NCI-H526 treated with DMSO at 0.1 percent for 48 hours (cell line): ENCODE measurements at places on chromosomes 4 and X.

DNA sequence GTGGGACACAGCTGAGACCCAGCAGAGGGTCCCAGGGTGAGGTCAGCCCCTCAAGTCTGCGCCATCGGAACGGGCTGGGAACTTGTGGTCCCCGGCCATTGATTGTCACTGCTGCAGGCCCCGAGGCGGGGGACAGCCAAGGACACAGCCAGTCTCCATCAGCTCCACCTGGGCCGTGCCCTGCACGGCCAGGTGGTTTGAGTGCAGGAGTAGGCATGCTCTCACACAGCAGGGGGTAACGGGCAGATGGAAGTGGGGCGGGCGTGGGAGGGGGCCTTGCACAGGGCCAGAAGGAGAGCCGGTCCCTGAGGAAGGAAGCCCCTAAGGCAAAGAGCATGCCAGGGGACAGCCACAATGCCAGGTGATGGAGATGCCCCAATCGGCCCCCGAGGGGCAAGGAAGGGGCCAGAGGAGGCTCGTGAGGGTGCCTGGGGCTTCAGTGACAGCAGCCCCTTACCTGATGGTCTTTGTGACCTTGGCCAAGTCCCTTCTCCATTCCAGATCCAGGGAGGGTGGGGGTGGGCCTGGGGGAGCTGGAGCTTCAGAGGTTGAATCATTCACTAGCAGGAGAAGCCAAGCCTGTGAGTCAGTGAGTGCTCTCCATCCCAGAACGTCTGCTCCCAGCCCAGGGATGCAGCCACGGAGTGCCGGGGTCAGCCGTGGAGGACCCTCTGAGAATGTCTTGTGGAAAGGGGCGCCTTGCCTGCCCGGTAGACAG lies 2.3 kb downstream of the ATP2B3 start:
- no peak for DNase-seq

GRCh38 chr4:123446865-123447474 lies 50.4 kb downstream of the SPRY1 start:
- no peak for DNase-seq

- DNase-seq: no peak
These were observed 132.8 kb upstream of the S100G start for GRCh38 chrX:16517039-16517605.

- DNase-seq: no peak
These were observed 184.7 kb downstream of the KCNIP4 start for GRCh38 chr4:21763855-21764254.

DNA sequence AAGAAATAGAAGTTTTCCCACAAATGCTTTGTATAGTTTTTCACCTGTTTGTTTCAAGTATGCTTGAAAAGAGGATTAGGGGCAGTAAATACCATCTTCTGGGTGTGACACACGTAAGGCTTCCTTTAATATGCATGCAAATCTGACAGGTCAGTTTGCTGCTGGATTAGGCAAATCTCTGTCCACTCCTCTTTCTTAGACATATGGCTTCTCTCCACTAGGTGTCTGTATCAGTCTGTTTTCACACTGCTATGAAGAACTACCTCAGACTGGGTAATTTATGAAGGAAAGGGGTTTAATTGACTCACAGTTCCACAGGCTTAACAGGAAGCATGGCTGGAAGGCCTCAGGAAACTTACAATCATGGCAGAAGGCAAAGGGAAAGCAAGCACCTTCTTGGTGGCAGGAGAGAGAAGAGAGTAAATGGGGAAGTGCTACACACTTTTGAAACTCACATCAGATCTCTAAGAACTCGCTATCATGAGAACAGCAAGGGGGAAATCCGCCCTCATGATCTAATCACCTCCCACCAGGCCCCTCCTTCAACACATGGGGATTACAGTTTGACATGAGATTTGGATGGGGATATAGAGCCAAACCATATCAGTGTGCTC lies 66.9 kb downstream of the TAB3 start:
- DNase-seq: peak; percentile 53

DNA sequence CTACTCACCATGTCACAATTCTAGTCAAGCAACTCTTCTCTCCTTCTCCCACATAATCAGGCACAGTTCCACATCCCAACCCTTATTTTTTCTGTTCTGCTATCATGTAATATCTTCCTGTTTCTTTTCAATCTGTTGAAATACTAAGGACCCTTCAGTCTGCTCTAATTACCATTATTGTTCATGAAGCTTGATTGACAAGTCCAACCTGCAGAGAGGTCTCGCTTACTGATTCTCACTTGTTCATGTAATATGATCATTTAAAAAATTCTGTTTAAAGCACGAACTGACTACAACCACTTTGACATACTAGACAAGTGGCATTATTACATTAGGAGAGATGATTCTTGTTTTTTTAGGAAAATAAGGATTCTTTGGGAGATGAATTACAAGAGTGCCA lies 108.6 kb upstream of the MAD2L1 start:
- no peak for DNase-seq

- no peak for DNase-seq
These were observed 18.5 kb downstream of the ACSL1 start for GRCh38 chr4:184807256-184807655.

GRCh38 chrX:20248592-20249192 lies 18.0 kb downstream of the RPS6KA3 start:
- DNase-seq: no peak

DNA sequence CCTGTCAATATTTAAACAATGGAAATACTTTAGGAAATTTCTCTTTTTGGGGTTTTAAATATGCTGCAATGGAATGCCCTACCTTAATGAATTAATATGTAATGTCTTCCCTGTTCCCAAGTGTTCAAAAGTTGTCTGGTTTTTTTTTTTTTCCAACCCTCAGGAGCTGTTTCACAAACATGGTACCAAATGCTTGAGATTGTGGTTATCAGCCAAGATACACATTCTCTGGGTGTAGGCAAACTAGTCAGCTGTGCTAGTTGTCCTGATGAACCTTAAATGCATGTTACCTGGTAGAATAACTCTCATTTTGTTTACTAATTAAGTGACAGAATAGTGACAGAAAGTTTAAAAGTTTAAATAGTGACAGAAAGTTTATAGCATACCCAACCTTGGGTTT lies 50.7 kb downstream of the FHL1 start:
- no peak for DNase-seq

GRCh38 chrX:13983734-13984133 lies 46.0 kb downstream of the GEMIN8 start:
- no peak for DNase-seq

DNA sequence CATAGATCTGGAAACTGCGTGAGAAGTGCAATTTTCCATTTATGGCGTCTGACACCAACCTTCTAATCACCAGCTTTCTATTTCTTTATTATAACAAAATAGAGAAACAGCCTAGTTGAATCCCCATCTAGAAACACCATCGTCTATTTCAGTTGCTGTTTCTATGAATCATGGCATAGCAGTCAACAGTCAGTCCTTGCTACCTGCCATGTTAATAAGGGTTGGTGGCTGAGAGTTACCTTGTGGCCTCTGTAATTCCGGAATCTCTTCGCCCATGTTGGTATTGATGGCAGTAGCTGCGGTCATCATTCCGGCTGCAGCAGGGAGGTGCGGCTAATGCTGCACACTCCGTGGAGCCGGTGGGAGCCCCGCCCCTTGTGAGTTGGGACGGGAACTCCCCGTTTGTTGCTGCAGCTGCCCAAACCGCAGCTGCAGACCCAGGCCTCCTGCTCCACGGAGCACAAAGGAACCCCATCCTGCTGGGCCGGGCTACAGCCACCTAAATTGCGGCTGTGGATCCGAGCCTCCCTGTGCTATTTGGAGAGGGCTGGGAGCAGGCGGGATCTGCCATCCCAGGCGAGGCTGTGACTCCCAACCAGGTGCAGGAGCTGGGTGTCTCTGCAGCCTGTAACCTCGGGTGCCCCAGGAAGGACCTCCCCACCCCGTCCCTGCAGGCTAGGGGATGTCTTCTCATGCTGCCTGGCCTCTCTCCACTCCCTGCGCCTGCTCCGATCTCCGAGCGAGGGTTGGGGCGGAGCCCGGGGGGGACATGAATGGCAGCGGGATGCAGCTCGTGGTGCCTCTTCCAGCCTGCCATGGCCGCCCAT lies 115.4 kb upstream of the STK26 start:
- peak; percentile 10 for DNase-seq

GRCh38 chr4:76881375-76881774 lies 16.6 kb downstream of the SOWAHB start:
- DNase-seq: peak; percentile 16

DNA sequence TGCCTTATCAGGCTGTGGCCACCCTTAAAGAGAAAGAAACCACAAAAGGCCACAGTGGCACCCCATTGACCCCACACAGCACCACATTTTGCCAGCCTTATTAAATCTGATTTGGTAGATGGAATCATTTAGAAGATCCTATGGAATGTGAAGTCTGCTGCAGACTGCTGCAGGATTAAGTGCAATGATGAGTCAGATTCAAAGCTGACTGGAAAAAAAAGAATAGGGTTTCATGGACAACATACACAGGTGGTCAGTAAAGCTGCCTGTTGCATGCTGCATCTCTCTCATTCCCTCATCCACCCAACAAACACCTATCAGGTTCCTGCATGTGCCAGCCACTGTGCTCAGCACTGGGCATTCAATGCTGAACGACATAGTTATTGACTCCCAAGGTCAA lies 56.6 kb downstream of the CHST7 start:
- DNase-seq: no peak

- DNase-seq: no peak
These were observed 114.2 kb downstream of the PPARGC1A start for GRCh38 chr4:23775694-23776093.

GRCh38 chr4:106056914-106057313 lies 161.6 kb downstream of the NPNT start:
- DNase-seq: no peak

- no peak for DNase-seq
These were observed 79.4 kb upstream of the TTC29 start for GRCh38 chr4:147025042-147025441.

DNA sequence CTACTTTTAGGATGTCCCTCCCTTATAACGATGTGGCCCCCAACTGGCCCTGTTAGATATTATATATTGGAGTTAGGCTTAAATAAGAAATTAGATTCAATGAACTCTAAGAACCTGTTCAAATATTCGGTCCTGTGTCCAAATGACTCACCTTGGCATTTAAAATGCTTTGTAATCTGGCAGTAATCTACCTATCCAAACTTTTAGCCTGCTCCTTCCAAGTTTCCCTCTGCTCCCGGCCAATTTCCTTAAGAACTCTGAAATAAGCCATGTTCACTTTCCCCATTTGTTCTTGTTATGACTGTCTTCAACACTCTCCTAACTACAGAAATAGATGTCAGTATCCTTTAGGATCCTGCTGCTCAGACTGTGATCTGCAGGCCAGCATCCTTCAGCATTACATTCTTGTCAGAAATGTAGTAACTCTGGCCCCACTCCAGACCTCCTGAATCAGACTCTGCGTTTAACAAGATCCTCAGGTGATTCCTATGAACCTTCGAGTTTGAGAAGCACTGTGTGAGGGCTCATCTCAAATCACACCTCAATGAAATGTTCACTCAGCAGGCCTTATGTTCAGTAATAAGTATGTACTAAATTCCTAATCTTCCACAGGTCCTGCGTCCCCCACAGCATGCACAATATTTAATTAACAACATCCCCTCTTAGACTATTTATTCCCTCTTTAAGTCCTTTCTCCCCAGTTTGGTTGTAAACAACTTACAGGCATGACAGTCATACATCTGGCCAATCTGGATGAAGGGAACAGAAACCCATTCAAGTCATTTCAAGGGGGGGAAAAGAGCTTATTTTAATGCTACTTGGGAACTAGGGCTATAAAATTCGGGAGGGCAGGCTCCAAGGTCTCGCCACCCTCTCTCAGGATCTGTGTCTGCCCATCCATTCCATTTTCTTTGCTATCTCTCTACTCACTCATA lies 3.0 kb downstream of the ATP8A1 start:
- no peak for DNase-seq

DNA sequence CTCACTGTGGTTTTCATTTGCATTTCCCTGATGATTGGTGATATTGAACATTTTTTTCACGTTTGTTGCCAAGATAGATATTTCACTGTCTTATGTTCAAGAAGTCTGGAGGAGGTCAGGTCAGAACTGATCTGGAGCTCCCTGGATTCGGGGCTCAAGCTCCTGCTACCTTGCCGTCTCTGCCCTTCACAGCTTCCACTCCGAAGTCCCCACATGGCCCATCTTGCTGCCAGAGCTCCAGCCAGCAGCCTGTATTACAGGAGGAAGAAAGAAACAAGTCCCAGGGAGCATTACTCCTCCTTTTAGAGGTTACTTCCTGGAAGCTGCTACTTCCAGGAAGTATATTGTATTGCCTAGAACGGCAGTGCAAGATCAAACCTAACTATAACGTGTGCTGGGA lies 17.9 kb upstream of the CDKN2AIP start:
- no peak for DNase-seq

- no peak for DNase-seq
These were observed 101.8 kb upstream of the TLR3 start for GRCh38 chr4:185966997-185967775.

DNA sequence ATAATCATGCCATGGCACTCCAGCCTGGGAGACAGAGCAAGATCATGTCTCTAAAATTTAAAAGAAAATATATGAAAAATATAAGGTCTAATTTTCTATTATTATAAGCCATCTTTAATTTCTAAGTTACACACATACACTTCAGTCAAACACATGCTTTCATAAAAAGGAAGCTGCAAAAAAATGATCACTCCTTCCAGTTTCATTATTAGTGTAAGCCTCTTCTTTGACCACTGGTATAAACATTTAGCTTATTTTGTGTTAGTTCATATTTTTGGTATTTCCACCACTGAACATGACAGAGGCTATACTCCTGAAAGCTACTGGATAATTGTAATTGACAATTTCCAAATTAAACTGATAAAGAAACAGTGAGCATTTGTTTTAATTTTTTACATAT lies 163.3 kb upstream of the USP38 start:
- DNase-seq: no peak

GRCh38 chr4:1276984-1277383 lies 12.7 kb upstream of the MAEA start:
- no peak for DNase-seq

DNA sequence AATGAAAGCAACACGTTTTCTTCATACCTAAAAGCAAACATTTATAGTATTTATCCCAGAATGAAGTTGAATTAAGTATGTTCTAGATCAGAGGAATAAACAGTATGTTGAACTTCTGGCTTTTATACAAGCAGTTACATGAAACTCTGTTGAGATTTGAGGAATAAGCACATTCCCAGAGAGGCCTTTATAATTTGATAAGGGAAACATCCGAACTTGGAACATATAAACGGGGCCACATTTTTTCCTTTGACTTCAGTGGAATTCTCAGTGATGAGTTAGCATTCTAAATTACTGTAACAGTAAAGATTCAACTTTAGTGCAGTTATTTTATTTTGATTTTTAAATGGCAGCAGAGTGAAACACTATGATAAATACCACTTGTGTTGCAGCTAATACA lies 119.5 kb downstream of the GLRA3 start:
- no peak for DNase-seq

DNA sequence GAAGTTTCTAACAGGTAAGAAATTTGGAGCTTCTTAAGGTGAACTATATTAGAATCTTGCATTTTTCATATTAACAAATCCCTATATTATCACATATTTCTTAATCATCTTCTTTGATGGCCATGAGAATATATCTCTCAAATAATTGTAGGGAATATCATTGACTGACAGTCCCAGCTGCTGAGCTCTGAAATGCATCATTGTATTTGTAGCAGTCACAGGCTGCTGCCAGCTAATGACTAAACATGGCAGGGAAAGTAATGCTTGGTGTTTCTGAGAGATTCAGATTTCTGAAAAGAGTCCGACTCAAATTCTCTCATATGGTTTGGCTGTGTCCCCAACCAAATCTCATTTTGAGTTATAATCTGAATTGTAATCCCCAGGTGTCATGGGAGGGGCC lies 171.9 kb downstream of the TRAM1L1 start:
- DNase-seq: no peak
